ENCODE measurements at places on chromosomes 3 and 15.

DNA sequence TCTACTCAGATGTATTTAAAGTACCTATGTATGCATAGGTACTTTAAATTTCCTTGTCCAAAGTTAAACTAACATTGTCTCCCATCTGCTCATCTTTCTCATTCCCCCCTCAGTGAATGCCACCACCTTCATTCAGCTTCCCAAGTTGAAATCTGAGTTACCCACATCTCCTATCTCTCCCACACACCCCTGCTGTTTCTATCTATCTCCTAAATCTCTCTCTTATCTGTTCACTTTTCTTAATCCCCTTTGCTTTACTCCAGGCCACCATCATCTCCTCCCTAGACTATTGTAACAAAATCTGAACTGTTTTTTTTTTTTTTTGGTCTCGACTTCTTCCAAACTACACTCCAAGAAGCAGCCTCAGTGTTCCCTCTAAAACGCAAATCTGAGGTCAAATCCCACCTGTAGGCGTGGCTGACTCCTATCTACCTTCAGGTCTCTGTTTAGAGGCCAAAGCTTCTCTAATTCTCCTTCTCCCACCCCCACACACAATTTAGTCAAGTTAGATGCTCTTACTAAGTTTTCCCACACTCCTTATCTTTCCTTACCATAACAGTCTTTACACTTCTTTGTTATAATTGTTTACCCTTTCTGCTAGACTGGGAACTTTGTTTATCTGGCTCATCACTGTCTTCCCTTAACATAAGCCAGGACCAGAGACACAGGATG, 3.5 kb upstream of the NEO1 start:
- DNase-seq = no peak

DNA sequence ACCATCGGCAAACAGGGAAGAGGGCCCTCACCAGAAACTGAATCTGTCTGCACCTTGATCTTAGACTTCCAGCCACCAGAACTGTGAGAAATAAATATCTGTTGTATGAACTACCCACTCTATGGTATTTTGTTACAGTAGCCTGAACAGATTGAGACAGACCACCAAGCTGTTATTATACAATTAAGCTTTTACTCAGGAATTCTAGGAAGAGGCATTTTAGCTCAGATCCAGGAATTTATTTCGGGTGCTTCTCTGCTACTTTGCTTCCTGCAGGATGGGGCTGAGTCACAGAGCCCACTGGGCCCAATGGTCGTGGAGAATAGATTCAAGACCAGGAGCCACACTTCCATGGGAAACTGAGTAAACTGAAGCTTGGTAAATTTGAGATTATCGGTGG, 145.5 kb upstream of the PFN2 start:
- DNase-seq = no peak

DNA sequence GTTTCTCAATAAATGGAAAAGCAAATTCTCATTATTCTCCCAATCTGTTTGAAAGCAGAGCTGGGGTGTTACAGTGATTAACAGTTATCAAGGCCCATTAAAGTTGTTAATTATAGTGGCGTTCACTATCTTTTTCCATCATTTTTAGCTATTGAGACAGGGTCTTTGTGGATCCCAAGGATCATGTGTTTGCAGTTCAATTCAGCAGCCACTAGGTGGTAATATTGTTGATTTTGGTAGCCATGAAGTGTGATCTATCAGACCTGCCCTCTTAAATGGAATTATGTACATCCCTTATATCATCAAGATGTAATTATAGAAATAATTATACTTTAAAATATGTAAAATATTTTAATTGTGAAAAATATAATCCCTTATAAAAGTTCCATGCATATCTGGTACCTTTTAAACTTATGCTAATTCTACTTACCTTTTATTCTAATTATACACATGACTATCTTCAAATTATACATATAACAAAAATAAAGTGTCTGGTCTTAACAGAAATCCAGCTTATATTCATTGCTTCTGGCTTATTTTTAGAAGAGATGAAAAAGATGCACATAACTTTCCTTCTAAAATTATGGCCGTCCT, 126.4 kb downstream of the GREM1 start:
- peak; percentile 5 for DNase-seq

DNA sequence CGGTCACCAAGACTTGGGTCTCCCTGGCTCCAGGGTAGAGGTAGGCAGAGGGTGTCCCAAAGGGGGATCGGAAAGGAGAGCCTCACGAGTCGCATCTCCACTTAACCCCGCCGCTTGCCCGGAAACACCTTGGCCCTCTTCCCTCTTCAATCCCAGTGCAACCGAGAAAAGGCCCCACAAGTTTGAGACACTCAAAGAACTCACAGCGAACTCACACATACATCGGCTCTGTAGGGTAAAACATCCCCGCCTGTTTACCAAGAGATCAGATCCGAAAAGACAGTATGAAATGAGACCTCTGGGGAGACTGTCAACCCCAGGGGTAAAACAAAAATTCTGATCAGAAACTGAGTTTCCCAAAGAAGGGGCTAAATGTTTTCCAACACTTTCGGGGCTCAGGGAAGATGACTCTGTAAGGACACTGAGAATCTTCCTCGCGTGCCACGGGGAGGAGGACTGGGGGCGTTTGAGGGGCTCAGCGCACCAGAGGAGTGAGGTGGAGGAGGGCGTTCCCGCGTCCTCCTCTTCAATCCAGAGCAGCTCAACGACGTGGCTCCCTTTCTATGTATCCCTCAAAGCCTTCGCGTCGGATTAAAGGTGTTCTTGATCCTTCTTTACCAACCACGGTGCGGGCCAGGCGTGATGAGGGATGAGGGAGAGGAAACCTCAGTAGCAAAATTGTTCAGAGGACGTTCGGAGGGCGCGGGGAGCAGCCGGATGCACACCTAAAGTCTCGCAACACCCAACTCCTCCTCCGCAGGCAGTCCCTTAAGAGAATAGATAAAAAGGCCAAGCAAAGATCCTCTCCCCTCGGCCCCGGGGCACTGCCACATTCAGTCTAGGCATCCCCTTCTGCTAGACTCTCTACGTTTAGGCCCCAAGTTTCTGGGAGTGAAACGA, 3.7 kb downstream of the WNT5A start:
- no peak for DNase-seq

- no peak for DNase-seq
These were observed 16.3 kb downstream of the ACOX2 start for GRCh38 chr3:58520403-58521335.

DNA sequence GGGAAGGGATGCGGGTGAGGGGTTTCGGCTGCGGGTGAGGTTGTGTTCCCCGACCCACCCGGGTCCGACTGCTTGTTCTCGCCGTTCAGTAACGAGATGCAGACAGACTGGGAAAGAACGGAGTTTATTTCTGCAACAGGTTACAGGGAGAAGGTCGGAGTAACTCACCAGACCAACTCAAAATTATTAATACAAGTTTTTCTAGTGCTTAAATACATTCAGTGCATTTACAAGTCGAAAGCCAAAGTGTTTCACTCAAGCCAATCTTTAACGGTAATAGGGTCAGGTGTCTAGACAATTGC, 492 bp upstream of the HIGD1A start:
- no peak for DNase-seq

- no peak for DNase-seq
These were observed 3.0 kb upstream of the ZMAT3 start for GRCh38 chr3:179074656-179075055.

DNA sequence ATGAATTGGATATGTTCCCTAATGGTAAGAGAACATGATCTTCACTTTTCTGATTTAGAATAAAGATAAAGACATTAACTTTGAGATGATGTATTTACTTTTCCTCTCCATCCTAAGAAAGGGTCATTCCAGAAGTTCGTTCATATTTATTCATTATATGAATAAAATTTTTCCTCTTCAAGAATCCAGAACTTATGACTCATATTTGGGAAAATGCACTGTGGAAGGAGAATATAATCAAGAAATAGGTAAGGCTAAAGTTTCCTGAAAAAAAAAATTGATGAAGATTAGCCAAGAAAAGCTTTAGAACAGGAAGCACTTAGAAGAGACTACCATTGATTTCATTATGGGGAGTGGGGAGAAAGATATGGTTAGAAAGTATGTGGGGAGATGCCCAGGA, 36.5 kb upstream of the CBLB start:
- DNase-seq = no peak

DNA sequence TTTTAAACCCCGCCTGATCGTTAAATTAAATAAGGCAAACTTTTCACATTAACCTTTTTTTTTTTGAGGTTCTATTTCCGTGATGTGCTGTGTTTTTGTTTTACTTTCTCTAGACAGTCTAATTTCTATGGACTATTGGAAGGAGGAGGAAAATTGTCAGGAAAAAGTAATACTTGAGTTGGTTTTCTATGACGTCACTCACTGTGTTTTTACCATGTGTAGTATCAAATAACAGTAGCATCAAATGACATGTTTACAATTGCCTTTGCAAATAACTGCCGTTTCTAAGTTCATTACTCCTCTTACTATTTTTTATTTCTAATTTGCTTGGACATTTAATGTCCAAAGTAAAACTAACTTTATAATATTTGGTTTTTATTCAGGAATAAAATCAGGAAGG, 32.3 kb downstream of the MYO1E start:
- DNase-seq = no peak

DNA sequence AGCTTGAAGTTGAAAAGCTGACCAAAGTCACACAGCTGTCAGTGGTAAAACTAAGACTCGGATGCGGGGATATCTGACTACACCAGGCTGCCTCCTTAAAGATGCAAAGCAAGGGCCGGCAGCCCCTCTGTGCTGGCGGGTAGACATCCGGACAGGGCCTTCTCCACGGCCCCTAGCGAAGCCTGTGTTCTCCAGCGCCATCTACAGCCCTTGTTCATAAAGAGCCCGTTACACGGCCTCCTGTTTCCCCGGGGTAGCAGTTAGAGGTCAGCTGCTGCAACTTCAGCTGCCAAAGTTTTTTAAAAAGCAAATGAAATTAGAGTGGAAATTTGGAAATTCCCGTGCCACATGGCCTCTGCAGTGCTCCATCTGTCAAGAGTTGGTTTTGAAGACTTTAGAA, 383.0 kb downstream of the TBL1XR1 start:
- DNase-seq = no peak

DNA sequence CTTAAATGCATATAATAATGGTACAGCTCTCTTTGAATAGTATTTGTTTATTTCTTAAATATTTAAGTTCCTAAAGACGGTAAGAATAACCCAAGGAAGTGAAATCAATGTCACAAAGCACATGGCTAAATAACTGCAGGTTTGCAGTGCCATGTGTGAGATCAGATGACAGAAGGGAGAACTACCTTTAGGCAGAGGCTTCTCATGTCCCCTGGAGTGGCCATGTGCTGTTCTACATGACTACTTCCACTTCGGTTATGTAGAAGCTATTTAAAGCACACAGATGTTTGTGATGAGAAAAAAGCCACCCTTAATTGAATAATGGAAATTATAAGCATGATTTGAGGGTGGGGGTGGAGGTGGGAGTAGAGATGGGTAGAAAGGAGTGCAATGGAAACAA, 109.1 kb downstream of the UBE3A start:
- DNase-seq = no peak

- no peak for DNase-seq
These were observed 36.3 kb upstream of the TSC22D2 start for GRCh38 chr3:150371741-150372254.

DNA sequence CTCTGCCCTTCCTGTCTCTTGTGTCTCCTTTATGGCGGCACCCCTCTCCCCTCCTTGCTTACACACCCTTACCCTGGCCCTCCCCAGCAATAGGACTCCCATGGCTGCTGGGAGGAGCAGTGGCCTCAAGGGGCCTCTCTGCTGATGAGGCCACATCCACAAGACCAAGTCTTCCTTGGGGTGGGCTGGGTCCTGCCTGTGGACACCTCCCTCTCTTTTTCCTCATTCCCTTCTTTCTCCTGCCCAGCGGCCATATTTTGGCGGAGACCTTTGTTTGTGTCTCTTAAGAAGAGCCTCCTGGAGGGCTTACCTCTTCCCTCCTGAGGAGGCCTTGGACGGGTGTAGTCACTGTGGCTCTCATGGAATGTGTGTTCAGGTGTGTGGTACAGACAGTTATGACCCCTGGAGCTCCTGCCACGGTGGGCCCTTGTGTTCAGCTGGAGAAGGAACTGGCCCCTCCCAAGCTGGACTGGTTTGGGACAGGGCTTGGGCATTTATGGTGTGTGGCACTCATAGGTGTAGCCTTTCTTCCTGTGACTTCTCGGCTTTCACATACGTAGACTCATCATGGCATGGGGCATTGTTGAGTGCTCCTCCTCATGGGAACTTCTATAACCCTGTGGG, 56.6 kb upstream of the APEH start:
- no peak for DNase-seq

- no peak for DNase-seq
These were observed 153.9 kb downstream of the GHSR start for GRCh38 chr3:172294223-172294806.

GRCh38 chr3:183266454-183266853, 13.4 kb downstream of the B3GNT5 start:
- DNase-seq = no peak

DNA sequence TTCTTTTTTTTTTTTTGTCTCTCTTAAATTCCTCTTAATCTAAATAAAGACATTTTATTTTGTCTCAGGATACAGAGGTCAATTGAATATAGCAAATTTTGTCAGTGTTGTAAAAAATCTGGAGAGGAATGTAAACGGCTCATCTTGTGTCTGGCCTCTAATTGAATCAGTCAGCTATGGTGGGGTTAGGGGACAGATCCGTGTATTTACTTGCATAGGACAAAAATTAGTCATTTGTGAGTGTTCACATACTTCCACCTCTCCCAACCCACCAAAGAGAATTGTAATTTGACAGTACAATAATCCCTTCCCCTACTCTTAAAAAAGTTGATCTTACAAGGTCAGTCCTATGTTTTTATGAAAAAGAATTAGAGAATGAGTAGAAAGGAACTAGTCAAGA, 18.3 kb downstream of the PPARG start:
- DNase-seq = no peak

DNA sequence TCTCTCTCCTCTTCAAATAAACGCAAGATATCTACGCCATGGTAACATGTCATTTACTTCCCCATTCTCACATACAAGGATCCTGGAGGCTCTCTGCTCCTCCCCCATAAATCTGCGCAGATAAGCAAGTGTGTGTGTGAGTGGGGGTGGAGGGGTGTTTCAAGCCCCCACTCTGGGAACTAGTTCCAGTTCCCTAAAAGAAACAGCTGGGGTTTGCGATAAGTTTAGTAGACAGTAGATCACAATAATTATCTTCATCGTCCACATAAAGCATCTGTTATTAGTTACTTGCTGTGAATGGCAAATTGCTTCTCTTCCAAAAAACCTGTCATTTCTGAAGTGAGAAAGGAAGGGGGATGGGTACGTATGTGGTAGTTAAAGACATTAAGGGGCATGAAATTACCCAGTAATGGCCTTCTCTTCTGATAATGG, 79.8 kb downstream of the RBPMS2 start:
- DNase-seq = no peak

GRCh38 chr3:33746416-33747116, 28.5 kb upstream of the CLASP2 start:
- DNase-seq = no peak

- DNase-seq = no peak
These were observed 172.5 kb downstream of the NSMCE3 start for GRCh38 chr15:29097168-29097567.

All from GM12864 (cell line).